ENCODE measurements at places on chromosomes 1 and 21.

DNA sequence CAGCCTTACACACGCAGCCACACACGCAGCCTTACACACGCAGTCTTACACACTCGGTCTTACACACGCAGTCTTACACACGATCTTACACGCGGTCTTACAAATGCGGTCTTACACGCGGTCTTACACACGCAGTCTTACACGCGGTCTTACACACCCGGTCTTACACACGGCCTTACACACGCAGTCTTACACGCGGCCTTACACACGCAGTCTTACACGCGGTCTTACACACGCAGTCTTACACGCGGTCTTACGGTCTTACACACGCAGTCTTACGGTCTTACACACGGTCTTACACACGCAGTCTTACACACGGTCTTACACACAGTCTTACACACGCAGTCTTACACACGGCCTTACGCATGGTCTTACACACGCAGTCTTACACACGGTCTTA, 111.9 kb downstream of the PRDM16 start:
- DNase-seq: no peak

GRCh38 chr1:20521960-20522861, 14.3 kb upstream of the MUL1 start:
- DNase-seq: no peak

GRCh38 chr1:223645903-223646302, 19.6 kb downstream of the CAPN8 start:
- no peak for DNase-seq

GRCh38 chr1:119739150-119739549, 27.4 kb downstream of the PHGDH start:
- no peak for DNase-seq

- no peak for DNase-seq
These were observed 329.5 kb downstream of the SIPA1L2 start for GRCh38 chr1:232300466-232300865.

Measured in frontal cortex (tissue), 4 donors.